ENCODE measurements at places on chromosomes 4 and X. TPM values are rescaled to one million over a fixed set of nuclear protein-coding genes. Genes with fewer than 3 reads are reported as not detected.

GRCh38 chr4:161907590-161907955 is 256.2 kb downstream of the FSTL5 start:
- DNase-seq: no peak

The PNCK gene
- 0.83 TPM for total RNA-seq

- DNase-seq: no peak
These were observed 110.3 kb upstream of the KIT start for GRCh38 chr4:54547299-54548097.

The GLRA2 gene
- not detected for total RNA-seq

Measured in adrenal gland (tissue), 19 donors.